NCI-H1694 (cell line): ENCODE measurements at places on chromosomes 16 and 17.

DNA sequence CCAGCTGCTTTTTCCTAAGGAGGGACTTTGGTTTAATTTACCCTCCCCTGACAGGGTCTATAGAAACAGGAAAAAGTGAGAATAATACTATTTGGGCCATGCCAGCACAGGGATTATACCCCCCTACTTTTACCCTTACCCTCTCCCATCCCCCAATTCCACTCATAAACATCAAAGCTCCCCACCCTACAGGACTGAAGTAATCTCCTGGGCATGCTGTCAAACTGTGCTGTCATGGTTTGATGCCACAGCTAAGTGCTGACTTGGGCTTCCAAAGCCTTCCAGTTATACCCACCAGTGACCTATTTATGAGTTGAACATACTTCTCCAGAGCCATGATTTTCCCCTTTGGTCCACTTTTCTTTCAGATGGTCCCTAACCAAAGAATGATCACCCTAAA lies 12.8 kb downstream of the PHF12 start:
- DNase-seq = no peak

GRCh38 chr16:84868328-84868727 lies 48.5 kb downstream of the CRISPLD2 start:
- no peak for DNase-seq

DNA sequence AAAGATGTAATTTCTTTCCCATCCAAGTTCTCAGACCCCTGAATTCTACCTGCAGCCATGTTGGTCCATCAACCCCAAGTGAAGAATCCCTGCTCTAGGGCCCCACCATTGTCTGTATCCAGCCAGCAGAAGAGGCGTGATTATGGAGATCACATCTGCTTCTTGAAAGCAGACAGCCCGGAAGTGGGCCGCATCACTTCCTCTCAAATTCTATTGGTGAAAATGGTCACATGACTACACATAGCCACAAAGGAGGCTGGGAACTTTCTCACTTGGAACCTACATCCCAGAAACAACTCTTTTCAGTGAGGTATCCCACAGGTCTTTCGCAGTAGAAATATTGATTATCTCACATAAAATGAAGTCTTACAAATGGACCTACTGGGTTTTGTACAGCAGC lies 40.1 kb downstream of the IL4R start:
- no peak for DNase-seq

DNA sequence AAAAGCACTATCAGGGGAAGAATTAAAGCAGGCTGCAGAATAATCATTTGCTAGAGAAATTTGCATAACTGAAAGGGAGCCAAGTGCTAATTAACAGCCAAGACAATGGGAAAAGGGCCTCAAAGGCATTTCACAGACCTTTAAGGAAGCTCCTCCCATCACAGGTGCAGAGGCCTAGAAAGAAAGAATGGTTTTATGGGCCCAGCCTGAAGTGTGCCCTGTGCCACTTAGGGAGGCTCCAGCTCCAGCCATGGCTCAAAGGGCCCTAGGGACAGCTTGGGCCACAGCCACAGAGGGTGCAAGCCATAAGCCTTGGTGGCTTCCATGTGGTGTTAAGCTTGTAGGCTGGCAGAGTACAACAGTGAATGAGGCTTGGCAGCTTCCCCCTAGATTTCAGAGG lies 50.1 kb downstream of the RNF112 start:
- DNase-seq = no peak

DNA sequence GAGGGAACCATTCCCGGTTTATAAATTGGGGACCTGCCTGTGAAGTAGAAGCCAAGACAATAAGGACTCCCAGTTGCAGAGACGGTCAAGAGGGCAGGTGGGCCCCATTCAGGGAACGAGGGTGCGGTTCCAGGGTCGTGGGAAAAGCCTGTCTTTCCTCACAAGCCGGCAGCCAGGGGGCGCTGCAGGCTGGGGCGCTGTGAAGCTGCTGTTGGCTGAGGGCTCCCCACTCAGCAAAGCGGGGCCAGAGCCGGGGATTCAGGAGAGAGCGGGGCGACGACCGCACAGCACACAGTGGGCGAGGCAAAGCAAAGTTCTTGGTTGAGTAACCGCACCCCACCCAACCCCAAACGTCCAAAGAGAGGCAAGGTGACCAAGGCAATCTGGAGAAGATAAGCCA lies 24.9 kb downstream of the CDRT15 start:
- no peak for DNase-seq
